Progenitor cell of endocrine pancreas (in vitro differentiated cells): ENCODE measurements at places on chromosomes 1 and 21.

- DNase-seq = no peak
Measured at GRCh38 chr1:7886405-7886745, 33.5 kb upstream of the UTS2 start.

- no peak for DNase-seq
Measured at GRCh38 chr1:76390456-76390855, 315.9 kb downstream of the ST6GALNAC3 start.

DNA sequence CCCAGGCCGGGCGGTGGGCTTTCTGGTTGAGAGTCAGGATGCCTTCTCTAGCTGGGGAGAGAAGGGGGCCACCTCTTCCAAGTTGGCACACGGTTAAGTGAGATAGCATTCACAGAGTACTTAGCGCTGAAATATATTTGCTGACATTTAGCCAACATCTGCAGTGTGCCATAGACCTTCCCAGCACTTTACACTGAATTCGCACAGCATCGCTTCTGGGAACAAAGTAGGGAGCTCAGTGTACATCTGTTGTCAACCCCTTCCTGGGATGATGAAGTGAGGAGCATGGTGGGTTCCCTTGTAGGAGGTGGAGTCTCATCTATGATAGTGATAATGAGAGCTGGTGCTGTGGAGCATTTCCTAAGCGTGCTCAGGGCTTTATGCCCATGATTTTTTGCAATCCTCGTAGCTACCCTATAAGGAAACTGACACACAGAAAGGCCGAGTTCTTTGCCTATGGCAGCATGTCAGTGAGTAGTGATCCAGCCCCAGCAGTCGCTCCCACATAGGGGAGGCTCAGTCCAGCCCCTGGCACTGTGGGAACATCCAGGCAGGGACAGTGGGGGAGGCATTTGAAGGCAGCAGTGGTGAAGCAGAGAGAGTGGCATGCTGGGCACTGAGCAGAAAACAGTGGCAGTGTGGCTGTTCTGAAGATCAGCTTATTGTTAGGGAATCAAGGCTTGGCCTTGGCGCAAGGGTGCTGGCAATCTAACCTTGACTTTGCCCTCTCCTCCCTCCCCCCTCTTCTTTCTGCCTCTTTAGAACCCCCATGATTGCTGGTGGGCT, 176.2 kb downstream of the PGBD5 start:
- no peak for DNase-seq

DNA sequence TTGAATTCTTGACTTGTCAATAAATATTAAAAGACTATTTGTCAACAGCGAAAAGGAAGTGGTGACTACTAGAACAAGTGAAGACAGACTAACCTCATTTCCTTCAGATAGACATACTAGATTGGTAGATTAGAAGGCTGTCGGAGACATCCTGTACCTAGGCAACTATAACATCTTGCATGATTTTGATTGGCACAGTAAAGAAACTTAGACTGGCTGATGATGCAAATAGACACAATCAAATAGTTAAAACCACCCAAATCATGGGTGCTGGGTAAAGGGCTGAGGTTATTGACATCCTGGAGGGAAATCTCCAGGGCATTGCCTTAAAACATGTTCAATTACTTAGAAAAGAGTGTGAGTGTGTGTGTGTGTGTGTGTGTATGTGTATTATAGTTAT, 85.9 kb upstream of the EDEM3 start:
- DNase-seq = no peak

GRCh38 chr1:78668427-78668826, 18.8 kb downstream of the IFI44 start:
- DNase-seq = no peak

DNA sequence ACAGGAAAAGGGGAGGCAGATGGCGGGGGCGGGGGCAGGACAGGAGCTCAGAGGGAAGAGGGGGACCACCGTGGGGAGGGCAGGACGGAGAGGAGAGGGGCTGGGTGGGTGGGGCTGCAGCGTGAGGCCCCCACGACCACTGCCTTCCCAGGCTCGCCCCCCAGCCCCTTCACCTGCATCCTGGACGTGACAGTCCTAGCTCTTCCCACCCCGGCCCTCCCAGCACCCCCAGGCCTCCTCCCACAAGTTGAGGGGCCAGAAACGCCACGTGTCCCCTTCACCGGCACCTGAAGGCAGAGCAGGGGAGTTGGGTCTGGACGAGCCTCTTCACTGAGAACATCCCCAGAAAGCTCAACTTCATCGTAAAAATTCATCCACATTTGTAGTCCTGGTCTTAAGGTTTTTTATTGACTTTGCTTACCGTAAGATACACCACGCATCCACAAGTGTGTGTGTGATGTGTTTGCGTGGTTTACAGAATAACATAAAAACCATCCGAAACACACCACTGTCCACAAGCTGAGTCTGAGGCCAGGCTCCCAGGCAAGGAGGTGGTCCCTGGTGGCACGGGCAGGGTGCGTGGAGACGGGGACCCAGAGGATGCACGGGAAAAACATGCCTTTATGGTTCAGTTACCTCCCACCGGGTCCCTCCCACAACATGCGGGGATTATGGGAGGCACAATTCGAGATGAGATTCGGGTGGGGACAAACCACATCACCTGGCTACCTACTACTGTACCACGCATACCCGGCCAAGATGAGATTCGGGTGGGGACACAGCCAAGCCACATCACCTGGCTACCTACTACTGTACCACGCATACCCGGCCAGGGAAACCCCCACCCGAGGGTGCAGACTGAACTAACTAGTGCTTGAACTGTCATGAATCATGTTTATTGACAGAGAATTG, 13.9 kb upstream of the COL18A1 start:
- DNase-seq = no peak

- DNase-seq = no peak
Measured at GRCh38 chr1:174999936-175000696, at the start of gene CACYBP. TSS of gene CACYBP (plus strand) at chr1:174999947. CDS start at chr1:175000181, 234 bp downstream.

DNA sequence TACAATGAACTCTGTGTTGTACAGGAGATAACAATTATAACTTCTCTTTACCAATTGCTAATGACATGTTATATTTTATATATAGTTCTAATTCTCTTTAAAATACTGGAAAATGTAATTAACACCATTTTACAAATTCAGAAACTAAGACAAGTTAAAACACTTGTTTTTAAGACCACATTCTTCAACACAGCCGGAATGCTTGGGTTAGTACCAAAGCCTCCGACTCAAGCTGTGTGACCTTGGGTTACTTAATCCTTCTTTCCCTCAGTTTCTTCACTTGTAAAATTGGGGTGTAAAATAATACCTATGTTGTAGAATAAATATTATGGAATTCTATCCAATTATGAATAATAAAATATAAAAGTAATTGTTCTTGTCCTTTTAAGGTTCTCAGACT, 378.7 kb downstream of the USH2A start:
- no peak for DNase-seq

DNA sequence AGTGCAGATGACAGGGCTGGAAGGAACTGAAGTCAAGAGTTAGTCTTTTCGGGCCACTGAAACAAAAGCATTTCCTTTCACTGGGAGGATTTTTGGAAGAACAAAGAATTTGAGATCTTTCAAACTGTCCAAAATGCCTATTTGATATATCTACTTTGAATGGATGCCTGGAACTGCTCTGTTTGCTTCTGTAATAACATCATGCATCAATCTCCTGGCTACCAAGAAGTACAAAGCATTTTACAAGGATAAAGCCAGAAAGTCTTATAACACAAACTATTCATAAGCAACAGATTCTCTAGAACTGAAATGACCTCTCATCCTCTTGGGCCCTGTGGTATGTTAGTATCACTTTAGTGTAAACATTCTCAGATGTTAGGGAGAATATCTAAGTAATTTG, 18.2 kb upstream of the RHOU start:
- DNase-seq = no peak

GRCh38 chr1:202266061-202266765, 72.6 kb downstream of the LGR6 start:
- no peak for DNase-seq
